Stimulated activated CD8-positive, alpha-beta memory T cell treated with anti-CD3 and anti-CD28 coated beads, Interleukin-4, amount 100 ng/mL, for 24 hours (primary cell): ENCODE measurements at places on chromosomes 5 and 9.

DNA sequence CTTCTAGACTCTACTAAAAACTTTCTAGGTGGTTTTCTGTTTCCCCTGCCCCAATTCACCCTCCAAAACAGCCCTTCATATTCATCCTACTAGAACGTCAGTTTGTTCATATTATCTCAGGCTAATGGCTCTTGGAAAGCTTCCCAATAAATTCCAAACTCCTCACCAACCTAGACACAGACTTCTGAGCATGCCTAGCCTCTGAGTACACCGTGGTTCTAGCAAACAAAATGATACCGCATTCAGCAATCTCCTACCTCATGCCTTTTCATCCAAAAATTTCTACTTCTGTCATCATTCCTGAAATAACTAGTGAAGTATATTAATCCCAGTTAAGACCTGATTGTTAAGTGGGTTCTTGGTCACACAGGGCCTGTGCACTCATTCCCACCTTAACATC is 46.5 kb upstream of the NR5A1 start:
- no peak for DNase-seq

- no peak for DNase-seq
Observed at GRCh38 chr5:30804739-30805505, 388.6 kb upstream of the CDH6 start.

GRCh38 chr5:170504616-170505266 is 921 bp downstream of the KCNIP1 start:
- DNase-seq, result no peak

DNA sequence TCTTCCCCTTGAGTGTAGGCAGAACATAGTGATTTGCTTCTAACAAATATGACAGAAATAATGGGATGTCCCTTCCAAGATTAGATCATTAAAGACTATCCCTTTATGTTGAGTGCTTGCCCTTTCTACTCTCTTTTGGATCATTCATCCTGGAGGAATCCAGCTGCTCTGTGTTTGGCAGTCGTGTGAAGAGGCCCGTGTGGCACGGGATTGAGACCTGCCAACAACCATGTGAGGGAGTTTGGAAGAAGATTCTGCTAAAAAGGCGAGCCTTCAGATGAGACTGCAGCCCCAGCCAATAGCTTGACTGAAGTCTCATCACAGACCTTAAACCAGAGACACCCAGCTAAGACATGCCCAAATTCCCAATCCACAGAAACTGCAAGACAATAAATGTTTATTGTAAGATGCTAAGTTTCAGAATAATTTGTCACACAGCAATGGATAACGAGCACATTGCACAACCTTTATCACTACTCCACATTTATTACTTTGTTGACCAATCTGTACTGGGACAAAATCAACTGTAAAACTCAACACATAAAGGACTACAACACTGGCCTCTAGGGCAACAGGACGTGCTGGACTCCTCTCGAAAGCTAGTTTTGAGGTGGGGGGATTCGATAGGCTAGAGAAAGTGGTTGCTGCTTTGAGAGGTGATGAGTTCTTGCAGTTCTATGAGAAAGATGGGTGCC is 42.8 kb downstream of the ANGPTL2 start:
- DNase-seq, result no peak
